H9 (cell line): ENCODE measurements at places on chromosomes 1 and 21. TPM values are rescaled to one million over a fixed set of nuclear protein-coding genes. Genes with fewer than 3 reads are reported as not detected.
A peak's percentile ranks its signal among the peaks of the same experiment; 100 is the strongest.

SPRR2A gene
- not detected in 2 replicates for total RNA-seq

DNA sequence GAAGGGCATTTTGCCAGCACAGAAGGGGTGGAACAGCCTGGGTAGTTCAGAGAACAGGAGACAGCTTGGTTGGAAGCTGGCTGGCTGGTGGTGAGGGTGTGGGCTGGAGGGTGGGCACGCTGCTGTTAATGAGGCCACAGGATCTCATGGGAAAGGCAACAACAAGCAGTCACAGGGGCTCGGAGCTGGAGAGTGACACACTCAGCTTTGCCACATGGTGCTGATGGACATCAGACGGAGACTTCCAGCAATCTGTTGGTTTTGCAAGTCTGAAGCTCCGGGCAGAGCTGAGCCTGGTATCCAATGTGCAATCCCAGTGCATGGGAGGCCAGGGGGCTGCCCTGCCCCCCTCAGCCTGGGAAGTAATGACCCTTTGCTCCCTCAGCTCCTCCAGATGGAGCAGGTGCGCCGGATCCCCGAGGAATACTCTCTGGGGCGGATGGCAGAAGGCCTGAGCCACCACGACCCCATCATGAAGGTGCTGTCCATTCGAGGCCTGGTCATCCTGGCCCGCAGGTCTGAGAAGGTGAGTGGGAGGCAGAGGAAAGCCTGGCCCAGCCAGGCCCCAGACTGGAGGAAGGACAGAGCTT lies 15.6 kb upstream of the TTC4 start:
- no peak overlapping the region for H3K27ac ChIP-seq
- no peaks in the 10 kb centered on the region for H3K36me3 ChIP-seq
- H3K4me3 ChIP-seq: no peak overlapping the region
- no peaks in the 10 kb centered on the region for H3K4me1 ChIP-seq

DNA sequence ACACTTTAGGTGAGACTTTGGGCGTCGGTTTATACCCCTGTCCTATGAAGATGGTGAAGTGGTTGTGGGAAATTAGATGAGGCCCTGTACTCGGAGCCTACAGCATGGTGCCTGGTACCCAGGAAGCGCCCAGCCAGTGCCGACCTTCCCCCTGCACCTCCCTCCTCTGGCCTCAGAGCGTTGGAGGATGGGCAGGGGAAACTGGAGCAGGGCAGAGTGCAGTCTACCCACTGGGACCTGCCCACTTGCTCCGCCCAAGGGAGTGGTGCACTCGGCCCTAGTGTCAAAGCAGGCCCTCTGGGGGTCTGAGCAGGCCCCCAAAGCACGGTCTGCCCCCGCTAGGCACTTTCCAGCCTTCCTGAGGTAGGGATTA lies 13.0 kb upstream of the TTC22 start:
- DNase-seq: no peak
- peak overlapping the region; percentile 16; the same call in 1 of the 2 replicates for H3K4me3 ChIP-seq
- H3K27ac ChIP-seq: no peak overlapping the region
- no peaks in the 10 kb centered on the region for H3K27me3 ChIP-seq
- no peaks in the 10 kb centered on the region for H3K36me3 ChIP-seq
- H3K4me1 ChIP-seq: peaks cover 8% of the 10 kb centered on the region; the same call in 1 of the 2 replicates

DNA sequence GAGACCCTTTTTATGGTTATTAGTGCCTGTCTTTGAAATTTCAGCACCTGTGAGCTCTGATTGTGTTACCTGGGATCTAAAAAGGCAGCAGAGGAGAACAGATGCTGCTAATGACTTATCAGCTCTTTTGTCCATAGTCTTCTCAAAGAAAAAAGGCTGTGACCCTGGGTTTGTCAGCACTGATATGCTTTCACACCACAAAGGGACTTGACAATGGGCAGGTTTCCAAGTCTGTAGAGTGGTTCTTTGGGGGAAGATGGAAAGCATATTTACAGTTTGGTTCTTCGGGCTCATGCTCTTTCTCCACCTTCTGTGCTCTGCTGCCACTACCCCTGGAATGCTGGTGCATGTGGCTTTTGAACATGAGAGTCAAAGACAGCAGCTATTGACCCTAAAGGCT lies 32.0 kb downstream of the DNAJC6 start:
- no peak for DNase-seq
- no peaks in the 10 kb centered on the region for H3K4me1 ChIP-seq
- H3K27ac ChIP-seq: no peak overlapping the region

MYOCOS gene
- total RNA-seq: 0.13 TPM in 1 of 2 replicates, not detected in the other

DNA sequence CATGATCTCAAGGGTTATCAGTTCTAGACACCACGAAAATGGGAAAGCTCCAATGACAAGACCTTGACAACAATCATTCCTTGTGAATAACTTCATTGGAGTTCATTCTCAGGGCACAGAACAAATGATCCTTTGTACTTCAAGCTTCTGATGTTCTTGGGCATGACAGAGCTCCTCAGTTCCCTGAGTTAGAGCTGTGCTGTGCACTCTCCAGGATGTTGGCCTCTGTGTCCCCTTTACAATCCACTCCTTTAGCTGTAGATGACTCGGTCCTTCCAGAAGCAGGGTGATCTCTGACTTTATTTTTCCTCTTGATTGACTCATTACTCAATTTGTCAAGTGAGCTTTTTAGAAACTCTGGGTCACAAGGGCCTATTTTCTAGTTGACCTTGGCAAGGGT lies 3.9 kb upstream of the FAM78B start:
- no peak overlapping the region for H3K4me3 ChIP-seq
- peaks cover 10% of the 10 kb centered on the region for H3K4me1 ChIP-seq
- no peak for DNase-seq

DNA sequence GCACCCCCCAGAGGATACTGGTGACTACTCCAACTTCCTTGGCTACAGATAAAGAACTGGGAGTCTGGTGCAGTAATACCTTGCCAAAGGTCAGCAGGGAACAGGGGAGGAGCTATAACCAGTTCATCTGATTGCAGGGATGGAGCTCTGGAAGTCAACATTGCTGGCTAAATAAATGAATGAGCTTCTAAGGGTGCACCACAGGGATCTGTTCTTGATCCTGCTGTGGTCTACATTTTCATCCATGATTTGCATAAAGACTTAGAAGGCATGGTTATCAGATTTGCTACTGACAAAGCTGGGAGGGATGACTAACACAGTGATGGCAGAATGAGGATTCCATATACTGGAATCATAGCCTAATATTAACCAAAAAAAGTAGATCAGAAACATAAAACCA lies 18.3 kb downstream of the PLEKHA6 start:
- DNase-seq: no peak
- H3K36me3 ChIP-seq: no peaks in the 10 kb centered on the region
- H3K27ac ChIP-seq: no peak overlapping the region

DNA sequence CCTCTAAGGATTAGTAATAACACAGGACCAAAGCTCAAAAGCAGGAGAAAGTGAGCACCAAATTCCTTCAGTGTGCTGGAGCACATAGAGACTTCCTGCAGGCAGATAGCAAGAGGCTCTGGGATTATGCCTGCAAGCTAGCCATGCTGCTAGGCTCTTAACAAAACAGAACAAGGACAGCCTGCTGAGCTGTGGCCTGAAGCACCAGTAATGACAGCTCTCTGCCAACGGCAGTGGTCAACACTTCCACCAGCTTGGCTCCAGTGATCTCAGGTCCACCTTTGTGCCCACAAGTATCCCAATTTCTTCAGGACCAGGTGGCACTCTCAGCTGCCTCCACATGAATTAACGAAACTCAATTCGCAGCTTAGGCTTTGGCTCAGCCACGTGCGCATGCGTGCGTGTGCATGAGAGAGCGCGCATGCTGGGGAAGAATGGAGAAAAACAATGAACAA lies 64.2 kb downstream of the SLC45A1 start:
- peak overlapping the region; percentile 31; the same call in 1 of the 3 replicates for H3K4me3 ChIP-seq
- H3K27me3 ChIP-seq: no peaks in the 10 kb centered on the region
- no peak for DNase-seq
- no peak overlapping the region for H3K27ac ChIP-seq
- H3K36me3 ChIP-seq: peaks cover 5% of the 10 kb centered on the region; the same call in 1 of the 2 replicates

DTL gene
- total RNA-seq: 70.1 and 73.0 TPM in 2 replicates

- no peak for DNase-seq
- no peak overlapping the region for H3K4me3 ChIP-seq
- no peaks in the 10 kb centered on the region for H3K36me3 ChIP-seq
- no peaks in the 10 kb centered on the region for H3K27me3 ChIP-seq
- H3K27ac ChIP-seq: no peak overlapping the region
These were observed 439.1 kb downstream of the PLA2G4A start for GRCh38 chr1:187267827-187268226.

DCST1 gene
- total RNA-seq: not detected in 2 replicates

DNA sequence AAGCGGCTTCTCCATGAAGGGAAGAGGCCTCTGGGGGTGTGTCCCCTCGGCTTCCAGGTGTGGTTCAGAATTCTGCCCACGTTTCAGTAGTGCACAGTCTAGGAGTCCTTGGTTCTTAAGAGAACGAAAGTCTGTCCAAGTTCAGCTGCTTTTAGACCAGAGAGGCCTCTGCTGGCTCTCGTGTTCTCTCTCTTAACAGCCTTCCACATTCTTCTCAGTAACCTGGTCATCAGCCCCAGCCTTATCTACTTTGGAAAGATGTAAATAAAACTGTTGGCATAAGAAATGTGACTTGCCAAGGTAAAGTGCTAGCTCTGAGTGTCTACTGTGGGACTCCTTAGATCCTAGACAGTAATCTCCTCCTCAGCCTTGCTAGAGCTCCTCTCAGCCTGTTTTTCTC lies 15.3 kb upstream of the STUM start:
- H3K4me3 ChIP-seq: no peak overlapping the region
- no peak overlapping the region for H3K27ac ChIP-seq
- no peak for DNase-seq
- H3K36me3 ChIP-seq: no peaks in the 10 kb centered on the region
- H3K27me3 ChIP-seq: no peaks in the 10 kb centered on the region
- no peaks in the 10 kb centered on the region for H3K4me1 ChIP-seq

- no peaks in the 10 kb centered on the region for H3K27me3 ChIP-seq
- no peaks in the 10 kb centered on the region; the same call in 1 of the 2 replicates for H3K36me3 ChIP-seq
These were observed 11.2 kb upstream of the H3-3A start for GRCh38 chr1:226051365-226051764.

CLSTN1 gene
- total RNA-seq: 100 and 101 TPM in 2 replicates
